ENCODE measurements at places on chromosomes 7 and 10.

GRCh38 chr10:19772972-19773371 lies 43.3 kb upstream of the PLXDC2 start:
- no peak for DNase-seq

DNA sequence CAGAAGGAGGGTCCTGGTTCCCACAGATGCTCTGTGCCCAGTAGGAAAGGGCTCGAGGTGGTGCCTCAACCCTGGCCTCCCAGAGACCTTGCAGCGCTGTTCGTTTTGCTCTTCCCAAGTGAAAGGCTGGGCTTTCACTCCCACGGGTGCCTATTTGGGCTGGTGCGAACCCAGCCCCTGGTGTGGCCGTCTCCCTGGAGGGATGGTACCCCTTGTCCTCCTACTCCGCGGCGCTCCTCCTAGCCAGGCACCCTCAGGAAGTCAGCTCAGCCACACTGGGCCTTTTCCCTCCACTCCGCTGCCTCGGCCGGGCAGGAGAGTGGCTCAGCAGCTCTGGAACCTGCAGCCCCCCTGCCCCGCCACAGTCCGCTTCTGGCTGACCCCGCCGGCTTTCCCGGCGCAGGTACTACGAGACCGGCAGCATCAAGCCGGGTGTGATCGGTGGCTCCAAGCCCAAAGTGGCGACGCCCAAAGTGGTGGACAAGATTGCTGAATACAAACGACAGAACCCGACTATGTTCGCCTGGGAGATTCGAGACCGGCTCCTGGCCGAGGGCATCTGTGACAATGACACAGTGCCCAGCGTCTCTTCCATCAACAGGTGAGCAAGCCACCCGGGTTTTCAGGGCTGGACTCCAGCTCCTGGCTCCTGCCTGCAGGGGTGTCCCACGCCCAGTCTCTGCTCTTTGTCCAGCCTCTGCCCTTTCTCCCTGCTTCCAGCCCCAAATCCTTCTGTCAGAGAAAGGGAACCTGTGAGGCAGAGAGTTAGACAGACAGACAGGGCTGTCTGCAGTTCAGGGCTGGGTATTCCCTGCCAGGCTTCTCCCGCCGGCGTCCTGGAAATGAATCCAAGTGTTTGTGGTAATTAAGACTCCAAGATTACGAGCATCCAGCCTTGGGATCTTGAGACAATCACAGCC lies 5.2 kb downstream of the PAX2 start:
- DNase-seq = no peak

DNA sequence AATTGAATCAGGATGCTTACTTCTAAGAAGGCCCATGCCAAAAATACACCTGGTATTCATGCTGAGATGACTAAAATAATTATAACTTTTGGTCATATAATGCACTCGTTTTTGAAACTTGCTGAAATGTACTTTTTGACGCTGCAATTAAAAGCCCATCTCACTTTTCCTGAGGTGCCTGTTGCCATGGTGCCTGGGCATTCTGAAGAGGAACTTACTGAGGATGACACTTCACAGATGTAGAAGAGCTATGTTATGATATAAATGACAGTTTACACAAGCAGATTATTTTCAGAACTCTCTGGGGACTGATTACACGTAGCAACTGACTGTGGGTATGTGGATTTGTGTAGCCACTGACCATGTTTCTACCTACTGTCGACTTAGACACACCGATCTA lies 182.4 kb downstream of the TPK1 start:
- DNase-seq = no peak

GRCh38 chr10:78165617-78166016 lies 132.0 kb downstream of the RPS24 start:
- no peak for DNase-seq

- DNase-seq = no peak
These were observed 320.6 kb downstream of the FRMD4A start for GRCh38 chr10:14010101-14010558.

Measured in A549 (cell line).